Hindlimb muscle (tissue), 1 donor: ENCODE measurements at places on chromosomes 2 and 18.

- DNase-seq: no peak
Measured at GRCh38 chr2:235045973-235046343, 94.1 kb downstream of the SH3BP4 start.

DNA sequence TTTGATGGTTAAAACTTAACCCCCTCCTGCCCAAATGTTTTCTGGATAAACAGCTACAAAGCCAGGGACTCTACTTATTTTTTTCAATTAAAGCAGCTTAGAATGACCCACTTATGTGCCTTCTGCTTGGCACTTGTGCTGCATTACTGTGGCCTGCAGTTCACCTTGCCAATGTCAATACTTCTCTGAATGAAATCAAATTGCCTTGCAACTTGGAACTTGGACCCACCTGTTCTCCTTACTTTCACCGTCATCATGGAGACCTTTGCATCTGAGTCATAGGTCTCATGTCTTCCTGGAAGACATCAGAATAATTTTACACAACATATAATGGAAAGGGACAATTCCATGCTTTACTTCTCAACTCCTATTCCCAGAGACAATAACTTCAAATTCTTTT is 92.1 kb upstream of the FHL2 start:
- no peak for DNase-seq

DNA sequence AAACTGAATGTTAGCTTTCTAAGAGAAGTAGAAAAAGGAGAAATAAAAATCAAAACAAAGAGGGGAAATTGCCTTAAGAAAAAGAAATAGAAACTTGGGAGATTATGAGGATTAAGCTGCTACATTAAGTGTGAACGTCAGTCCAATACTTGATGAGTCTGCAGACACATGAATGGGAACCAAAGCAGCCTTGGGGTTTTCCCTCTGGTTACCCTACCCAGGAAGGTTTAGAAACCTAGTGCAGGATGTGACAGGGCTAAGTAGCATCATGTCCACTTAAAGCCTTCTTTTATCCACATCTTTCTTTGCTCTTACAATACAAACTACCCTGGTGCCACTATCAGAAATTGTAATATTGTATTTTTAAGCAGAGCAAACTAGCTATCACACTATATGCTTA is 22.3 kb downstream of the SLC35F5 start:
- no peak for DNase-seq

DNA sequence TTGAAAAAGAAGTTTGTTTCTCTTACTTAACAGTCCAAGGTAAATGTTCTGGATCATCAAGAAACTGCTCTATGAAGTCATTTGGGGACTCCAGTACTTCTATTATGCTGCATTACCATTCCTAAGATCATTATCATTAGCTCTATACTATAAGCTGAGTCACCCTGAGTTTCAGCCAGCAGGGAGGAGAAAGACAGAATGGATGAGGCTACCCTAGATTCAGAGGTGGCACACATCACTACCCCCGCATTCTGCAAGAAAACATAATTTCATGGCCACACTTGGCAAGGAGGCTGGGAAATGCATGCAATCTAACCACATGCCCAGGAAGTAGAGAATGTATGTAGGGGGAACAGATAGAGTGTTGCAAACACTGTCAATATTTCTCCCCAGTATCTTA is 16.6 kb upstream of the LNPK start:
- DNase-seq: no peak

DNA sequence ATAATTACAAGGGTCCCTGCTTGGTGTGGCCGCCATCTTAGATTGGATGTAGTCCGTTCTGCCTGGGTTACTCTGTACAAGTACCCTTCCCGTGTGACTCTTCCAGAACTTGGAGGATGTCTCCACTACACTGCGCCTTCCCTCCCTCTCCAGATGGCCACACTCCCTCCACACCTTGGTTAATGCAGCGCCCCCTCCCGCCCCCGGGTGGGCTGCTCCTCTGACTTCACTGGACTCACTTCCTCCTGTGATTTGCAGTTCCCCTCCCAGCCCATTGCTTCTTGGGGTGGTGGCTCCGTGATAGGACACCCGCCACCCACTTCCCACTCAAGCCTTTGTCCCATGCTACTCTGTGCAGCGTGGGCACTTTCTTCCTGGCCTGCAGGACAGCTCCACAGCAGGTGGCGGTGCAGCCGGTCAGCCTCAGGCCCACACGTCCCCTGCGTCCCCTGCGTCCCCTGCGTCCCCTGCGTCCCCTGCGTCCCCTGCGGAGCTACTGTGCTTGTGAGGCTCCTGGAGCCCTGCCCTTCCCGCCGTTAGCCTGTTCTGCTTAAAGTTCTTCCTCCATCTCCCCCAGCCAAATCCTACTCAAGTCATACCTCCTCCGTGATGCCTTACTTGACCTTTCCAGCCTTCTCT is 130.5 kb upstream of the SIX3 start:
- DNase-seq: no peak

DNA sequence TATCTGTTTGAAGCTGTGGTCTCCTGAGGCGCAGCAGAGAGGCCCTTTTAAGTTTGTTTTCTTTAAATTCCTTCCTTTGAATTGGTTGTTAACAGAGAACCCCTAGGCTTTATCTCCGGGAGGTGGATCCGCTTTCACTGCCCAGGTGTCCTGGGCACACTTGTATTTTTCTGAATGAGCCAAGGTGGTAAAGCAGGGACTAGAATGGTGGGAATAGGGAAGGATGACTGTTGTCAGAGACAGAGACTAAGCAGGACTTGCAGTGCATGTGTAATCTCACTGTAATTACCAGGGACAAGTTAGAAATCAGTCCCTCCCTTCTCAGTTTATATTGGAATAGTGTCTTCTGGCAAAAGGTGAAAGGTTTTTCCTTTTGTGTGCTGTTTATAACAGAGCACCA is 72.8 kb downstream of the PHLPP1 start:
- no peak for DNase-seq

GRCh38 chr2:239318790-239319661 is 81.8 kb downstream of the HDAC4 start:
- no peak for DNase-seq
